ENCODE measurements at places on chromosomes 3 and 15.

GRCh38 chr3:72855001-72855400 is 6.8 kb upstream of the SHQ1 start:
- peak; percentile 54 for DNase-seq

GRCh38 chr3:53192608-53193007 is 31.6 kb downstream of the PRKCD start:
- DNase-seq: no peak

- DNase-seq: no peak
Measured at GRCh38 chr3:49668414-49668797, 5.7 kb upstream of the APEH start.

GRCh38 chr3:171354049-171354705 is 106.0 kb downstream of the TNIK start:
- DNase-seq: no peak

DNA sequence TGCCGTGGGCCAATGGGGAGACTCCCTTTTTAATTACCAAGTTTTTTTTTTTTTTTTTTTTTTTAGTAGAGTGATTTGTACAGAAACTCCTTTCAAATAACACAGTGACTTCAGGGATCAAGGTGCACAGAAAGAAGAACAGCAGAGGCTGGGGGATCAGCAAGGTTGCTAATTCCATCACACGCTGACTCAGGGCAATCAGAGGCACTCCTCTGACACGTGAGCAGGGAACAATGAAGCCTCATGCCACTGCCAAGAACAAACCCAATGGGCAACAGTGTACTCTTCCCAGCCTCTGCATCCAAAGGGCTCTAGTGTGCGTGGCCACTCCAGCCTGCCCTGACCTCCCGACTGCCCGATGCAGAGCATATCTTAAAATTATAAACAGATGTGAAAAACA is 186.7 kb upstream of the WNT5A start:
- DNase-seq: no peak

- no peak for DNase-seq
Measured at GRCh38 chr3:6657591-6657990, 203.3 kb upstream of the GRM7 start.

Measured in RPMI7951 (cell line).